ENCODE measurements at places on chromosomes 3 and 15. TPM values are rescaled to one million over a fixed set of nuclear protein-coding genes. Genes with fewer than 3 reads are reported as not detected.

The ADAMTS9 gene
- not detected for total RNA-seq

The MITF gene
- 0.54 TPM for total RNA-seq

The ITIH1 gene
- total RNA-seq = not detected

The CCDC39 gene
- total RNA-seq = not detected

The ABCC5 gene
- 45.2 TPM for total RNA-seq

The ARPP21 gene
- total RNA-seq = not detected

The ZBTB47 gene
- total RNA-seq = 1.0 TPM

The WWTR1 gene
- 0.27 TPM for total RNA-seq

The EXD1 gene
- not detected for total RNA-seq

The ITGA11 gene
- 0.03 TPM for total RNA-seq

The SAMMSON gene
- total RNA-seq = not detected

The CD86 gene
- total RNA-seq = 5.5 TPM

The DNAH1 gene
- total RNA-seq = 49.0 TPM

The PIGZ gene
- 2.7 TPM for total RNA-seq

The IGF2BP2 gene
- total RNA-seq = 5.0 TPM

The CAPN3 gene
- 25.6 TPM for total RNA-seq

The SLCO2A1 gene
- total RNA-seq = not detected

The IRAK2 gene
- 4.7 TPM for total RNA-seq

The RNF168 gene
- 21.2 TPM for total RNA-seq

The AMIGO3 gene
- 1.8 TPM for total RNA-seq

The ZNF717 gene
- 13.2 TPM for total RNA-seq

The BCL2A1 gene
- total RNA-seq = 27.3 TPM

The SPTBN5 gene
- total RNA-seq = 1.9 TPM

The FAM81A gene
- 0.61 TPM for total RNA-seq

The DUOXA2 gene
- total RNA-seq = not detected

The NKIRAS1 gene
- total RNA-seq = 2.2 TPM

The PRSS50 gene
- total RNA-seq = not detected

The GHSR gene
- total RNA-seq = not detected

The CPN2 gene
- total RNA-seq = not detected

The GOLGA6A gene
- total RNA-seq = 0.53 TPM

The NRG4 gene
- not detected for total RNA-seq

The WNT5A gene
- not detected for total RNA-seq

The SNURF gene
- 34.3 TPM for total RNA-seq

The PTH1R gene
- not detected for total RNA-seq

The XIRP1 gene
- not detected for total RNA-seq

The ASTE1 gene
- total RNA-seq = 30.1 TPM

The SPSB4 gene
- total RNA-seq = not detected

The FOXB1 gene
- total RNA-seq = 0.12 TPM

The CLDND1 gene
- total RNA-seq = 132 TPM

The LMAN1L gene
- total RNA-seq = 0.35 TPM

The SEMA6D gene
- not detected for total RNA-seq

The ASB14 gene
- not detected for total RNA-seq

The OR5K1 gene
- total RNA-seq = not detected

The SH3GL3 gene
- total RNA-seq = not detected

The MAGI1 gene
- not detected for total RNA-seq

The SCG5 gene
- 0.37 TPM for total RNA-seq

The CYP1A1 gene
- total RNA-seq = 0.87 TPM

The SERF2 gene
- 676 TPM for total RNA-seq

The TGM5 gene
- total RNA-seq = not detected

The DGKG gene
- total RNA-seq = not detected

The GABRG3 gene
- not detected for total RNA-seq

The SOX14 gene
- not detected for total RNA-seq
